ENCODE measurements at places on chromosomes 3 and 15.

DNA sequence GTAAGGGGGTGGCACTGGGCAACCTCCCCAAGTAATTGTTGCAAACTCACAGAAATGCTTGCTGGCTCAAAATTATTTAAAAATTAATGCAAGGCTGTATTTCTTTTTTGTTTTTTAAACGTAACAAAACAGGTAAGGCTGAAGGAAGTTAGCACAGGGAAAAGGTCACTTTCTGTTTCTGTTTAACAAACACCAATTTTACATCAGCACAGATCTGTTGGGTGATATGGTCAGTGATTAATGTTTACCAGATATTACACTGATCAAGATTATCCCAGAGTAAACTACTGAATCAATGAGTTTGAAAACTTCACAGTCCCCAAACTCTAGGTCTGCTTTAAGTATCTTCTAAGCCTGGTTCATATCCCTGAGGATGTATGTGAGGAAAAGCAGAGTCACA is 558.0 kb downstream of the FOXP1 start:
- no peak for DNase-seq

GRCh38 chr3:106120356-106120755 is 251.5 kb upstream of the CBLB start:
- DNase-seq: no peak

- no peak for DNase-seq
Observed at GRCh38 chr15:41917767-41918430, 24.0 kb upstream of the SPTBN5 start.

DNA sequence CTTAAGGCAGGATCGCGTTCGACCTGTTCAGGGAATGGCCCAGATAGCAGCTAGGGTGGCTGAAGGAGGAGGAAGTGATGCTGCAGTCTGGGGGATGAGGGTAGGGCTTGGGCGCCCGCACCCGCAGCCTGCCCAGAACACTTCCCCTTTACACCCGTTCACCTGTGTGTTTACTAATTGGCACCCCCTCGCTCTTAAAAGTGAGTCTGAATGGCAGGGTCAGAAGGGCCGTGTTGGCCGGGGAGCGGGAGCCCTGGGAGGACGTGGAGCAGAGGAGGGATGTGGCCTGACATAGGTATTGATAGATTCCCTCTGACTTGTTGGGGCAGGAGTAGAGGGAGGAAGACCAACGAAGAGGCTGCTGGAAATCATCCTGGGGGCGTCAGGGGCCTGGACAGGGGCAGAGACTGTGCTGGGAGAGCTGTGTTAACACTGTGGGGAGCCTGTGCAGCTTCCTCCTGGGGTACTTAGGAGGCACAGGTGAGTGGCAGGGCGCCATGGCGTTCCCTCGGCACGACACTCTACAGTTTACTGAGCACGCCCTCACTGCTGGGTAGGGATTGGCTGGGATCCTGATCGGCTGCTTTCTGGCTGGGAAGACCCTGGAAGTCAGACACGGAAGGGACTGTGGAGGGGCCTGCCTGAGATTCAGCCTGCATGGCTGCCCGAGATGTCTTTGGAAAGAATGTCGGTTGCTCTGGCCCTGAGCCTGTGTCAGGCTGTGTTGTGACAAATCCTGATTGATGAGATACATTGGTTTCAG is 51.7 kb downstream of the SLC6A6 start:
- no peak for DNase-seq

DNA sequence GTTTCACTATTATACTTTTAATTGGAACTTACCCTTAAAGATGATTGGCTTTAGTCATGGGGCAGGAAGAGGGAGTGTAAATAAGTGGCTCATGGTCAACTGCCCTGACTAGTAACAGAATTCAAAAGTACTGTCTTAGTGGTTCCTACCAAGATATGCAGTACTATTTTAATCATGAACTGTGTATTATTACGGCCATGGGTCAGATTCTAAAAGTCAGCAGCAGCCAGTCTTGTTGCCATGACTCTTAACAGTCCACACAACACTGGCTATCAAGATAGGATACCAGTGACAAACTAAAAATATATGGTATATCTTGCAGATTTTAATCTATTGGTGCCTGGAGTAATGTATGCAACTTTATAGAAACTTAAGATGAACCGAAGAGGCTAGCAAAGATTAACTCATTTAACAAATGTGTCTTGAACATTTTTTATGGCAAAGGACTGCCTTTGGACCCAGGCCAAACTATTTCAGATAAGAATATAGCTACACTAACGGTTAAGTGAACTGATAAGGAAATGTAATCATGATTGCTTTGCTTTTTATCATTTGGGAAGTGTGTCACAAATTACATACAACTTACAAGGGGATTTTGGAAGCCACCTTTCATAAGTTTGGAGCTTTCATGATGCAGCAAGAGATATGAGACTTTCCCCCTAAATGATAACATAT is 163.7 kb downstream of the TCF12 start:
- no peak for DNase-seq

All from stimulated activated CD4-positive, alpha-beta T cell treated with anti-CD3 and anti-CD28 coated beads, Interleukin-12 subunit alpha, Interleukin-12 subunit beta, amount 100 ng/mL, for 24 hours (primary cell).